ENCODE measurements at places on chromosomes 3 and 15. TPM values are rescaled to one million over a fixed set of nuclear protein-coding genes. Genes with fewer than 3 reads are reported as not detected.
A peak's percentile ranks its signal among the peaks of the same experiment; 100 is the strongest.

Gene GOLGA8H
- 0.15 TPM for total RNA-seq

Gene TEX55
- total RNA-seq, result not detected

DNA sequence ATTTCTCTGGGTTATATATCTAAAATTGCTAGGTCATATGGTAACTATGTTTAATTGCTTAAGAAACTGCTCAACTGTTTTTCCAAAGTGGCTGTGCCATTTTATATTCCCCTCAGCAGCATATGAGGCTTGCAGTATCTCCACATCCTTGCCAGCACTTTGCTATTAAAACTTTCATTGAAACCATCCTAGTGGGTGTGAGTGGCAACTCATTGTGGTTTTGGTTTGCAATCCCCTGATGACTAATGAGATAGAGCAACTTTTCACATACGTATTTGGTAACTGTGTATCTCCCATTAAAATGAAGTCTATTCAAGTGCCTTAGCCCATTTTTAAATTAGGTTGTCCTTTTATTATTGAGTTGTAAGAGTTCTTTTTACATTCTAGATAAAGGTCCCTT, 17.3 kb downstream of the KPNA1 start:
- DNase-seq, result no peak

DNA sequence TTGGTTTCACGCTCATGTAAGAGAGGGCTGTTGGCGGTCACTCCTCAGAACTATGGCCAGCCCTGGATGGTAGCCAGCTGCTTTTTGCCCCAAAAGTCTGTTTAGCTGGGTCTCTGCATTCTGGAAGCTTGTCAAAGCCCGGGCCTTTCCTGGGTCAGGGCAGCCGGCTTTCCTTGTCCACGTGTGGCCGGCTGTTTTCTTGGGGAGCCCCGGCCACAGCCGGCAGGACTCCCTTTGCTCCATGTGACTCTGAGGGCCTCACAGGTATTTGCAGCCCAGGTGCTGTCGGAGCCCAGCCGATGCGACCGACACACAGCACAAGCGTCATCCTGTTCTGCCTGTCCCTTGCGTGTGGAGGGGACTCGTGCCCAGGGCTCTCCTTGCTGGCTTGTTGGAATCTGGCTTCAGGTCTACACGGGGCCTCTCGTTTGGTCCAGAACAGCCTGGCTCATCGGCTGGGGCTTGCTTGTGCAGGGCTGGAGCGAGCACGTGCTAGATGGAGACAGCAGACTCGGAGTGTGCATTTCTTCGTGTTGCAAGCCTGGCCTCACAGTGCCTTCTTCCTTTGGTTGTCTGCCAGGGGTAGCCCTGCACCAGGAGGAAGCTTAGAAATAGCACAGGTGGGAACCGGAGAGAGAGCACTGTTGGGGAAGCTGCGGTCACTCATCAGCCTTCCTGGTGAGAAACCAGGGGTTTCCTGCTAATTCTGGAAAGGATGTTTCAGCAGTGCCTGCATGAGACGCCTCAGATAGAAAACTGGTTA, 51.5 kb downstream of the PGPEP1L start:
- DNase-seq, result peak; percentile 68

DNA sequence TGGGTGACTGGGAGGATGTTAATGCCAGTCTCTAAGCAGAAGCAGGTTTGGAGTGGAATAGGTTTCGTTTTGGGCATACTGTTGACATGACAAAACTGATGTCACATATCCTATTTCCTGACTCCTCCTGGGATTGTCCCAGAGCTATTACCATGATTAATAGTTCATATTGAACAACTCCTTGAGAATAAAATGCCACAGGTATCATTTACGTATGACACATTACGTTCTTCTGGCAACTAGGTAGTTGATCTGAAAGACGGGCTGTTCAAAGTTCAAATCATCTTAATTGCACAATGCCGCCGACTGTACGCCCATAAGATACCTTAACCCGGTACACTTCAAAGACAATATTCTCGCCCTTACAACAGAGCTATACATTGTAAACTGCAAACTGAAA, 1.4 kb upstream of the RAB5A start:
- DNase-seq, result no peak

Gene B3GNT5
- 0.70 TPM for total RNA-seq

- DNase-seq, result no peak
These were observed 120.5 kb downstream of the AQP9 start for GRCh38 chr15:58258501-58259292.

Measured in left lobe of liver (tissue), 2 donors.